ENCODE measurements at places on chromosomes 3 and 15. TPM values are rescaled to one million over a fixed set of nuclear protein-coding genes. Genes with fewer than 3 reads are reported as not detected.

Gene SSR3
- total RNA-seq = 116 TPM

Gene GABRG3
- total RNA-seq = not detected

Gene TMCO5A
- not detected for total RNA-seq

Gene GNAI2
- 262 TPM for total RNA-seq

Gene CCR8
- not detected for total RNA-seq

Gene ZNF385D
- total RNA-seq = 4.2 TPM

Gene GPR27
- 0.38 TPM for total RNA-seq

Gene EFCC1
- total RNA-seq = 3.8 TPM
